ENCODE measurements at places on chromosomes 3 and 15.

GRCh38 chr3:6060251-6060650 is 800.7 kb upstream of the GRM7 start:
- DNase-seq = no peak

GRCh38 chr15:71444032-71444810 is 328.9 kb downstream of the THSD4 start:
- DNase-seq = no peak

DNA sequence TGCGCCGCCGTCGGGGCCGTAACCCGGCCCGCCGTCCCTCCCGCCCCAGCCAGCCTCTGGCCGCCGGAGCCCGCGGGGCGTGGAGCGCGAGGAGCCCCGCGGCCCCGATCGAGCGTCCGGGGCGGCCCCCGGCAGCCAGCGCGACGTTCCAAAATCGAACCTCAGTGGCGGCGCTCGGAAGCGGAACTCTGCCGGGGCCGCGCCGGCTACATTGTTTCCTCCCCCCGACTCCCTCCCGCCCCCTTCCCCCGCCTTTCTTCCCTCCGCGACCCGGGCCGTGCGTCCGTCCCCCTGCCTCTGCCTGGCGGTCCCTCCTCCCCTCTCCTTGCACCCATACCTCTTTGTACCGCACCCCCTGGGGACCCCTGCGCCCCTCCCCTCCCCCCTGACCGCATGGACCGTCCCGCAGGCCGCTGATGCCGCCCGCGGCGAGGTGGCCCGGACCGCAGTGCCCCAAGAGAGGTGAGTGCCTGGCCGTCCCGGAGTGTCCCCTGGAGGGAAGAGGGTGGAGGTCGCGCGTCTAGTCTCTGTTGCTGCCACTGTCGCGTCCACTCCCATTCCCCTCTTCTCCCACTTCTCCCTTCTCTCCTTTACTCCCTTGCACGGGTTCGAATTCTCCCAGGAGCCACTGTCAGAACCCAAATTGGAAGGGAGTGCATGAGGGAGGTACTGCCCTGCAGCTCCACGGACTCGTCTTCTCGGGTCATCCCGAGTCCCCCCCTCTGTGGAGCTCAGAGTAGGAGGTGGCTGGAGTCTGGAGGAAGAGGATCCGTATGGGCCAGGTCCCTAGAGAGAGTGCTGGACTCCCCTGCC is 585 bp downstream of the CSK start:
- no peak for DNase-seq

DNA sequence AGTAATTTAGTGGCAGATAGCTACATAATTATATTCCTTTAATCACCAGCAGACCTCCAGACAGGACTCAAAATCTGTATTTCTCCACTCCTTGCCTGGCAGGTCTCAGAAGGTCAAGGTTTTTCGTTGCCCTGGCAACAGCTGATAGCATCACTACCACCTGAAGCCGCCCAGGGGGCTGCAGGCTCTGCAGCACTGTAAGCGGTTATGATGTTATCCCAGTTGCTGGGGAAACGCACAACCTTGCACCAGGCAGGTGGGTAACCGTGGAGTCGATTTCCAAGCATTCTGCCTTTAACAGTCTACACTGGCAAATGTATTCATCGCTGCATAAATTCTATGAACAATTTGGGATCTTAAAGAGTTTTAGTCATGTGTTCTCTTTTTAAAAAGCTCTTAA is 756.3 kb downstream of the NTRK3 start:
- DNase-seq = no peak

- DNase-seq = no peak
Observed at GRCh38 chr3:142705198-142705597, 18.6 kb upstream of the TRPC1 start.

DNA sequence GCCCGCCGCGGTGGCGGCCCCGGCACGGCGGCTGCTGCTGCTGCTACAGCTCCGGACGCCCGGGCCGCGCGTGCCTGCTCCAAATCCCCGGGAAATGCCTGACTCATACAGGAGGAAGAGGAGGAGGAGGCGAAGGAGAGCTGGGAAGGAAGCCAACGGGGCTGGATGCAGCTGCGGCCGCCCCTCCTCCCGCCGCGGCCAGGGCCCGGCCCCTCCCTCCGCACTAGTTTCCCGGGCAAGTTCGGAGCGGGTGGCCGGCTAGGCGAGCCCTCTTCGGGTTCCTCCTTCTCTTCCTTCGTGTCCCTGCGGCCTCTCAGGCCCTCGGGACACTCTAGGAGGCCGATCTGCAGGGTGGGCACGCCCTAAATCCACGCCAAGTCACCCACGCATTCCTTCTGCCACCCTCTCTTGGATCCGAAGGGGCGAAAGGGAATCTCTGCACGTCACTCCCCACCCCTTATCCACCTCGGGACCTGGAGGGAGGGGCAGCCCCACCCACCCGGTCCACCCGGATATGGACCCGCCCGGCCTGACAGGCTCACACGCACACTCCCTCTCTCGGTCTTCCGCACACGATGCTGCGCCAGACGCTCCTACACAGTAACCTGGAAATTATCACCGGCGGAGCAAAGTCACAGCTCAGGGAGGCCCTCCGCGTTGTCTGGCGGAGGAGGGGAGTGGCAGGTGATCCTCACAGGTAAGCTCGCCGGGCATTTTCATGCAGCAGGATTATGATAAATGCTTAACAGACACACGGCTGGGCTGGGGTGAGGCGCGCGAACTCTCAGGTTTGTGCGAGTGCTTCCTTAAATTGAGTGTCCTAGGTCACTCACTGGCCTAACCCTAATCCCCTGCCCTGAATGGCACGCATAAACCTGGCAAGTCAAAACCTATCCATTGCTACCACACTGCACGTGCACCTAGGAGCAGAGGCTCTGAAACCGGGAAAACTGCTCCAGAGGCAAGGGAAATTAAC is at the start of the genes OSBPL10 and ZNF860:
Gene OSBPL10 (minus strand): TSS at position 57 of the 976 bp plus-strand sequence. CDS start 83 bp downstream, outside the sequence.
Gene ZNF860 (plus strand): TSS at position 545 of the 976 bp plus-strand sequence. CDS start 7,330 bp downstream, outside the sequence.
- no peak for DNase-seq

DNA sequence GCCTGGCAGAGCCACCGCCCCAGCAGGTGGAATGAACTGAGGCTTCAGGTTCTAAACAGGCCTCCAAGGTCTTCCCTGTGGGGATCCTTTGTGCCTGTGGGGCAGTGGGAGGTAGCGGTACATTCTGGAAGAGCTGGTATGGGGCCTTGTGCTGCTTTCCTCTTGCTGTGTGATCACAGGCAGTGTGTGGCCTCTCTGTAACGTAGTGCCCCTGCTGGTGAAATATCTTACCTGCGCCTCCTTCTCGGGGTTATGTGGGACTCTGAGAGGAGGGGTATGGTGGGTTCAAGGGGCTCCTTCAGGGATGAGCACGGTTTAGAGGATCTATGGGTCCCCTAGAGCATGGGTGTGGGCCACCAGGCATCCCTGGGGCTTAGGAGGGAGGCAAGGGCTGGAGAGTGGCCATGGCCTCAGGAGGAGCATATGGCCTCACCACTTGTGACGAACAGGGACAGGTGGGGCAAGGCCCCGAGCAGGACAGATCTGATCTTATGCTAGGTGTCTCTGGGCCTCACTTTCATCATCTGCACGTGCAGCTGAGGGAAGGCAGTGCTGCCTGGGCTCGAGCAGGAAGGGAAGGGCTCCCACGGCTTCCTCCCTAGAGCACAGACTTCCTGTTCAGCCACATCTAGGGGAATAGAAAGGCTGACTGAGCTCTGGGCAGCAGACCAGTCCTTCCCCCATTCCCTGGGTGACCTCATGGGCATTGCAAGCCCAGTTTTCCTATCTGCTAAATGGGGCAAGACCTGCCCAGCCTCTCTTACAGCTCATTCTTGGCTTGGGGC is 1.9 kb upstream of the ALS2CL start:
- peak; percentile 32 for DNase-seq

DNA sequence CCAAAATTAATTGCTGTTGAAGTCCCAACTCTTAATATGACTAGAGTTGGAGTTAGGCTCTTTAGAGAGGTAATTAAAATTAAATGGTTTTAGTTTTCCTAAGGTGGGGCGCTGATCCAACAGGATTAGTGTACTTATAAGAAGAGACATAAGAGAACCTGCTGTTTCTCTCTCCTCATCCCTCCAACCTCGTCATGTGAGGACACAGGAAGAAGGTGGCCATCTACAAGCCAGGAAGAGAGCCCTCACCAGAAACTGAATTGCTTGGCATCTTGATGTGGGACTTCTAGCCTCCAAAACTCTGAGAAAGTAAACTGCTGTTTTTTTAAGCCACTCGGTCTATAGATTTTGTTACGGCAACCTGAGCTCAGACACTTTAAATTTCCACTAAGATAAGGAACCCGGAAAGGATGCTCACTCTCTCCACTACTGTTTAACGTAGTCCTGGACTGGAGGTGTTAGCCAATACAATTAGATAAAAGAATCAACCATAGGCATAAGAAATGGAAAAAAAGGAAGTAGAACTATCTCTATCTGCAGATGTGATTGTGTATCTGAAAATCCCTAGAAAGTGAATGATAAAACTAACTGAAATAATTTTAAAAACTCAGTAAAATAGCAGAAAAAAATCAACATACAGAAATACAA is 26.8 kb downstream of the DCBLD2 start:
- no peak for DNase-seq

GRCh38 chr3:167091226-167091625 is 288.9 kb downstream of the ZBBX start:
- no peak for DNase-seq

DNA sequence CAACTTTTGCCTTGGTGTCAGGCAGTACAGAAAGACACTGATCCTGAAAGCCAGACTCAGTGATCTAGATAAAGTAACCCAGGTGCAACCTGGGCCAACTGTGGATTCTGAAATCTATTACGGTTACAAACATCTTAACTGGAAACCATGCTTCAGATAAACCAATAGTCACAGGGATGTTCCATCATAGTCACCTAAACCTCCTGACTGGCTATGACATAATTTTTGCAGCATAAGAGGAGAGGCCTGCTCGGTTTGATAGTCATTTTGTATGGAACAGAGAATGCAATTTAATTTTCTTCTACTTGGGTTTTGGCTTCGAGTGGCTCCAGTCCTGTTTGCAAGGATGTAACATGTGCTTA is 3.7 kb downstream of the SLCO3A1 start:
- no peak for DNase-seq

DNA sequence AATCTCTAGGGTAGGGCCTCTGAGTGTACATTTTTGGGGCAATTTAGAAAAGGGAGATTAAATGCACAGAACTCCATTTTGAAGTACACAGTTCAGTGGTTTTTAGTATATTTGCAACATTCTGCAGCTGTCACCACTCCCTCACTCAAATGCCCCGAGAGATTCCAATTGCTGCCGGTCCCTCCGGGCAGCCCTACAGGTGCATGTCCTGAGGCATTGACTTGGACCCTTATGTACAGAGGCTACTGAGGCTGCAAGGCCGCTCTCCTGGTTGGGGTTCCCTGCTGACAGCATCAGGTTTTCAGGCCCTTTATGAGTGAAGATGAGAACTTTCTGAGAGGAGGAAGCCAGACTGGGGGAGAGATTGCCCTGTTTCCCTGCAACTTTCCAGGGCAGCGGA is 39.6 kb downstream of the SMAD6 start:
- DNase-seq = no peak

DNA sequence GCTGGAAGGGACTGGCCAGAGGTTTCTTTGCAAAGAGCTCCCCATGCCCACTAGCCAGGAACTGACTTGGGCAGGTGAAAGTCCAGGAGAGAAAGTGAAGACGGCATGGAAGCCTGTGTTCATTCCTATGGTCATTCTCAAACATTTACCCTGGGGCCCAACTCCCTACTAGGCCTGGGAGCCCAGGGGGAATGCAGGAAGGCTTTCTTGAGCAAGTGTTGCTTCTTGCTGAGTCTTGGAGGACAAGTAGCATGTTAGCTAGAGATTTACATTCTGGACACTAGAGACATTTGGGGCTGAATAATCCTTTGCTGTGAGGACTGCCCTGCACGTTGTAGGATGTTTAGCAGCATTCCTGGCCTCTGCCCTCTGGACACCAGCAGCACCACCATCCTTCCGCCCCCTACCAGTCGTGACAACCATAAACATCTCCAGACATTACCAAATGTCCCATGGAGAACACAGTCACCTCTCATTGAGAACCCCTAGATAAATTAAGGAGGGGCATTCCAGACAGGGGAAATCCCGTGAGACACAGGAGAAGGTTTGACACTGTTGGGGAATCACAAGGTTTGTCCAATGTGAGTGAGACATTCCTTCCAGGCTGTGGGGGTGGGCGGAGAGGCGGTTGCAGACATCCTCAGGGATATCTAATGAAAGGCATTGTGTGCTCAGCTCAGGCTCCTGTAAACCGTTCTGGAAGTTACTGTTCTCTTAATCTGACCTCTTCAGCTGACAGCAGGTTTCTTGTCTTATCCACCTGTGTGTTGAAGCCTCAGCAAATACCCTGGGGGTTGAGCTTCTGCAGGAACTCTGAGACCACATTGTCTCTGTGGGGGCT is 236.2 kb downstream of the TLE3 start:
- DNase-seq = no peak

GRCh38 chr3:43363621-43364266 is 77.4 kb downstream of the SNRK start:
- DNase-seq = no peak

DNA sequence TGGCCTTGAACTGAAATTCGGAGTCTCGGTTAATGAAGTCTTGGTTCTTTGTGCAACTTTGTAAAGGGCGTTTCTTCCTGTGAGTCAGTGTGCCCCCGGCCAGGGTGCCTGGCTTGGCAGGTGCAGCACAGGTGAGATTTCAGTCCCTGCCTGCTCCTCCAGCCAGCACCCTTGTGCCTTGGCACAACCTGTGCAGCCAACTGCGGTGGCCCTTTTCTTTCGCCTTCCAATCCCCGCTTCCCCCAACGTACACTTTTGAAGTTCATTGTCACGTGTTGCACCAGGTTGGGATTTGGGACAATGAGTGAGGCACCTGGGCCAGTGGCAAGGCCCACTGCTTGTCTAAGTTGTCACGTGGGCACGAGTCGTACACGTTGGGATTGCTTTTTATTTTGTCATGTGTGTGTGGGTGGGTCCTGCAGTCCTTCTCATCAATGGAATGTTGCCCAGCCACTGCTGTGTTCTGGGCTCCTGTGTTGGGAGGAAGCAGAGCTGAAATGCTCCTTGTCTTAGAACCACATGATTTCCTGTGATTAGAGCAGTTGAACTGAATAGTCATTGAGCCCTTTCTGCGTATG is 242.9 kb upstream of the BHLHE40 start:
- no peak for DNase-seq

DNA sequence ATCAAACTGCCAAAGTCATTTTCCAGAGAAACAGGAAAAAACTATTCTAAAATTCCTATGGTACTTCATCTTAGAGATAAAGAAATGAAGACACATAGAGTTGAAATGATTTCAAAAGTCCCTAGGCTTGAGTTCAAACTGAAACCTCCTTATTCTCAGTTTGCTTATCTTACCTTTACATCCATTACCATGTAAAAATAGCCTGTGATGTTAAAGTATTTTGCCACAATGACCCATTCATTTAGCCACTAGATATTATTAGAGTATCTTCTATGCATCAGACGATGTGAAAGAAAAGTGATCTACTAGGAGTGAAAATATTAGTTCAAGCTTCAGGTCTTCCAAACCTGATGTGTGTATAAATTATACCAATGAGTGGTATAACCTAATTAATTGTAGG is 55.1 kb upstream of the TTC14 start:
- no peak for DNase-seq

DNA sequence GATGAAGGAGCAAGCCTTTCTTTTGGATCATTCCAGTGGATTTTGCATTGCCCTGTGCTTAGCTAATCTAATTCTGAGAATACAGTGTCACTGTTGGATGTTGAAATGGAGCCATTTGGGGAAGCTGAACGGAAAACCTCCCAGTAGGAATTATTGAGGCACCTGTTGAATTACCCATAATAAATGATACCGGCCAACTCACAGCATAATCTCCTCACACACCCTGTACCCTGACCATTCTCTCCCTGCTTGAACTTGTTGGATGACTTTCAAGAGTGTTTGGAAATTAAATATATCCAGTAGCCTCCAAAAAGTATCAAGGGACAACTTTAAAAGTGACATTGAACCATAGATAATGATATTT is 171.4 kb upstream of the HES1 start:
- DNase-seq = no peak

- no peak for DNase-seq
Observed at GRCh38 chr15:63384906-63385305, 3.3 kb upstream of the CA12 start.
